GM18507 (cell line): ENCODE measurements at places on chromosomes 4 and X.
A peak's percentile ranks its signal among the peaks of the same experiment; 100 is the strongest.

DNA sequence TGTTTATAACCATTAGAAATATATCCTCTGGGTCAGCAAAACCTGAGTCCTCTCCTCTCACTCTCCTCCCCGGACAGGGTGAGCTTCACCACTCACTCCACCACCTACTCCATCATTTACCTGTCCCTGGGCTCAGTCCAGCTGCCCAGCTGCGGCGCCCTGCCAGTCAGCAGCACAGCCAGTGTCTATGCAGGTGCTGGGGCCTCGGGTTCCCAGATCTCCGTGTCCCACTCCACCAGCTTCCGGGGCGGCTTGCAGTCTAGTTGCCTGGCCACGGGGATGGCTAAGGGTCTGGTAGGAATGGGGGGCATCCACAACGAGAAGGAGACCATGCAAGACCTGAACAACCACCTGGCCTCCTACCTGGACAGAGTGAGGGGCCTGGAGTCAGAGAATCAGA lies 662.2 kb upstream of the ACTRT1 start:
- no peak for DNase-seq

DNA sequence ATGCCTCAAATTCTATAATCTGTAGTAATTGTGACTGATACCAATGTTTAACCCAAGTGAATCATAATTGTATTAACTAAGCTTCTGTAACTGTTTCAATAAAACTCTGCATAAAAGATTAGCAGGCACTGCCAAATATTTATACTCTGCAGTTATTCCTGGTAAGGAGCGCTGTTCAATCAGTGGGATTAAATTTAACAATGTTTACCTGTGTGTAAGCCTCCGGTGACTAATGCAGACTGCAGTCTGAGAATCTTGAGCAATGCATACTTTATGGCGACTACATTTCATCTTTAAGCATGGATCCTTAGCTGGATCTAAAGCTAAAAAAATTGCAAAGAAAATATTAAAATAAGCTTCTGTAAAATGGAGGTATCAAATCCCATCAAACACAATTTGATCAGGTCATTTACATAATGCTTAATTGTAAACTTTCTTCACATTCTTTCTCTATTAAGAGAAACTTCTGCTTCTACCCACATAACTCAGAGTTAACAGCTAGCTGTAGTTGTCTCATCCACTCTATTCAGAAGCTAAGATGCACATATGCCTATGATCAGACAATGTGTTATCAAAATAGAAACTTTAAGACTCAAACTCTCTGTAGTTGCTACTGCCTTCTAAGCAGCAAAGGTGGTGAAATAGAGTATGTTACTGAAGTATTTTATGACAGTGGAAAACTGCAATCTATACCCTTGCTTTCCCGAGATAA lies 234.0 kb downstream of the SPOCK3 start:
- no peak for DNase-seq

DNA sequence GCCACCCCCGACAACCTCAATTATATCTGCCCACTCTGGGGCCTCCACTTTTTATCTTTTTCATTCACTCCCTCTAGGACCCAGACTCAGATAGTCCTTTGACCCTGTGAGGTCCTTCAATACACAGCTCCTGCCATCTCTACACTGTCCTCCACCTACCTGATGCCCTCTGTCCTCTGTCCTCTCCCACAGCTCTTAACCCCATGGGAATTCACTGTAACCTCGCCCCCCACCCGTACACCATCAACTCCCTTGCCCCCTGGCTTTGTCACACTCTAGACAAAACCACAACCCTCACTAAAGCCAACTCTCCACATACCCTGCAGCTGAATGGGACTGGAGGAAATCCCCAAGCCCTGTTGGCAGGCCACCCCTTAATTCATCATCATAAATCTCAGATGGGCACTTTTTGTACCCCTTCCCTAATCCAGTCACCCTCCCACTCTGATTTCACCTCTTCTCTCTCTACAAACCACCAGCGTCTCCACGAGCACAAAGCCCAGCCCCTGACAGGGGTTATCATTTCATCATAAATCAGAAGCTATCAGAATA lies 52.3 kb upstream of the ENPP6 start:
- no peak for DNase-seq

DNA sequence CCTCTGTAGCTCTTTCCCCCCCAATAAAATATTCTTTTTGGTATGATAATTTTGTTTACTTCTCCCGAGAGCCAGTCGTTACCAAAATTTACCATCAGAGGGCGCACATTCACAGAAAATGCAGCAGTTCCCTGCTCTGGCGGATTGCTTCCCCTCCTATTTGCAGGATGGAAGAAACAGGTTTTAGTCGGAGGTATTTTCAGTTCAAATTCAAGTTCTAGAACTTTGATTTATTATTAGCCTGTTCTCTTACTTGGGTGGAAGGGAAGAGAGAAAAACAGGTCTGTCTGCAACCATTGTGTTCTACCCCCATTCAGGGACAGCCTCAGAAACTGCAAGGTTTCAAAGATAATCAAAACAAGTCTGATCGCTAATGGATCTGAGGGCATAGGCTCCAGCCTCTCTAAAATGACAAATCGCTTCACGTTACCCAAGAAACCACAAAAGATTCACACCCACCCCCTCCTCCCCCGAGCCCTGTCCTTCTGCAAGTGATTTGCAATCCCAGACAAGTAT lies 263.8 kb upstream of the RPS6KA3 start:
- no peak for DNase-seq

- no peak for DNase-seq
Observed at GRCh38 chrX:110316351-110317060, 1.4 kb downstream of the AMMECR1 start.

DNA sequence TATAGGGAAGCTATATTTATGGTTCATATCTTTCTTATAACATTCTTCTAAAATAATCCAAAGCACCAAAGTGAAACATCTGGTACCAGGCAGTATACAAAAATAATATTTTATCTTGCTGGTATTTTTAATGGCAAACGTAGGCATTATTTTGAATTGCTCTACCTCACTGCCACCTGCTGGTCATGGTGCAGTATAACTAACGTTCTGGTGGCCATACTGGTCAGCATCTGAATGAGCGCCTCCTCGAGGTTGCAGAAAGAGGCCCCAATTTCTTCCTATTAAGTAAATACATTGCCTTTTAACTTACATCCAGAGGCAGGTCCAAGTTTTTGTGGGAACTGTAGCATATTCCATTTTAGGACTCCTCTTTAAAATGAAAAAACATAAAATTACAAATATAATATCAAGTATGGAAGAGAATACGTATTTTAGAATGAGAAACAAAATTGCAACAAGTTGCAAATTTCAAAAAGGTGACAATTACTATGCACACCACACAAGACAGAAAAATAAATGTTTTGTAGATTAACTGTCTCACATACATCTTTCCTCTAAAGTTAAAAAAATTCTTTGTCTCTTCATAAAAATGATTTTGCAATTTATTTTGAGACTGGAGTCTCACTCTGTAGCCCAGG lies 22.9 kb upstream of the CWH43 start:
- peak; percentile 39 for DNase-seq

DNA sequence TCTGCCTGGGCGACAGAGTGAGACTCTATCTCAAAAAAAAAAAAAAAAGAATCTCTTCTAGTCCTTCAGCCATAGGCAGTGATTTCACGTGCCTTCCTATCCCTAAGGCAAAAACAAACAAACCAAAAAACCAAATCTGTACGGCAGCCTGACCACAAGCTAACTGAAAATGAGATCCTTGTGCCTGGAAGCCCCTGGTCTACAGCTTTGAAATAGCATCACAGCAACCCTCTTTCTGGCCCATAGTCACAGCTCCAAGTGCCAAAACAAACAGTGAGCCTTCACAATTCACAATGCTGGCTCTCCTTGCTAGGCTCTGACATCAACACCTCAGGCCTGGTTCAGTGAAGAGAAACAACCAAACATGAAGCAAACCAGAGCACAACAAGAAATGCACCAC lies 46.1 kb downstream of the TMEM150C start:
- no peak for DNase-seq

DNA sequence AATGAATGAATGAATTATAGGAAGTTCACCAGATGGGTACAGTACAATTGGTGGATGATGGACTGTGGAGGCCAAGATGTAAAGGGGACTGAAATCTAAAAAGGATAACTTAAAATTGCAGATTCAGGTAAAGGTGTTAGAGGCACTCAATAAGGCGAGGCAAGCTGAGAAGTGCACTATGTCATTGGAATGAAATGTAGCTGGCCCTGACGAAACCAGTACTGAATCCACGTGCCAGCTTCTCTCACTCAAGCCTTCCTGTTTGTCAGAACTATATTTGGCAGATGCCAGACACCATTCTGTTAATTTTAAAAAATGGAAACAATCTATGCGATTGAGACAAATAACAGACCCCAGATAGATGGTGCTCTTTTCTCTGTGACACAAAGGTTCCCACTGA lies 1039.1 kb upstream of the TENM3 start:
- DNase-seq, result no peak

DNA sequence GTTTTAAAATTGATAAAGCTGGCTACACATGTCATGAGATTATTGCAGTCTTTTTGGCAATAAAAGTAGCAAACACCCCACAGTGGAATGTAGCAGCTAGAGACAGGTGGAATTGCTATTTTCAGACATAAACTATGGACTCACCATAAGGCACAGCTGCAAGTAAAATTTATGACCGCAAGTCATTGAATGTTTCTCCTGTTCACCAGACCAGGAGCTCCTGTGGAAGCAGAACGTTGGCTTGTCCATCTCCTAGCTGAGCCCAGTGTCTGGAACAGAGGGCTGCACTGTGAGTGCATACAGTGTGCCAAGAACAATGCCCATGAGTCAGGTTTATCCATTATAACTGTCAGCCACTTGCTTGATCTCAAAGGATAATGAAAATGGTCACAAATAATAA lies 538.2 kb downstream of the INPP4B start:
- DNase-seq, result no peak

DNA sequence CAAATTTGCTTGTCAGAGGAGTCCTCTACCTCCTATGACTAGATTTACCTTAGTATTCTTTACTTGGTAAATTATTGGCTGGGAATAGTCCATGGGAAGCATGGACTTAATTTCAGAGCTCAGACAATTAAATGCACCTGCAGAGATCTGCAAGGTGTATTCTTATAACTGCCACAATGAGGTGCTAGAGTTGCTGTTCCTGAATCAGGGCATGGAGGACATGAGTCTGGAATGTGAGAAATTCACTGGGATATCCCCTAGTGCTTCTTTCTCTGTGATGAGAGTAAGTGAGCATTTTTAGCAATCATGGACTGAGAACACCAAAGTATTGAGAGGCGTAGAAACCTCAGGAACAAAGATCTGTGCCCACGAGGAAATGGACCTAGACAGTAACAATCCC lies 32.9 kb upstream of the GRID2 start:
- DNase-seq, result no peak

DNA sequence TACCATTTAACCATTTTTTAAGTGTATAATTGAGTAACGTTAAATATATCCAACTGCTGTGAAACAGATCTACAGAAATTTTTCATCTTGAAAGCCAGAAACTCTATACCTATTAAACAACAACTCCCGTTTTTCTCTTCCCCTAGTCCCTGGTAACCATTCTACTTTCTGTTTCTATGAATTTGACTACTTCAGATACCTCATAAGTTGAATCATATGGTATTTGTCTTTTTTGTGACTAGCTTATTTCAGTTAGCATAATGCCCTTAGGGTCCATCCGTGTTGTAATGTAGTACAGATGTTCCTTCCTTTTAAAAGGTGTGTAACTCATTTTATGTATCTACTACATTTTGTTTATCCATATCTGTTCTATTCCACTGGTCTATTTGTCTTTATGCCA lies 48.7 kb downstream of the STAG2 start:
- no peak for DNase-seq

DNA sequence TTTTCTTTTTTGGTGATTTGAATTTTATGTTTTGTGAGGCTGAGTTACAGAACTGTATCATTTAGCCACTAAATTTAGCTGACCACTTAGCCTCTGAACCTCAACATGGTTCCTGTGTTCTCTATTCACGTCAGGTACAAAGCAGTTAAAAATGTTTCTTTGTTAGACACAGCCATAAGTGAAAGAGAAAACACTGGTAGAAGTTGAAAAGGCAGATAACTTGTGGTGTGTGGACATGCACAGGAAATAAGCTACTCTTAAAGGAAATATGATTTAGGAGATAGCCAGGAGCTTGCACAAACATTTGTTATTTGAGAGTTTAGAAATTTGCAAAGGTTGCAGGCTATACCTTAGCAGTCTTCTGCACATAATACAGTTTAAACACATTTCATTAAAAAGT lies 171.0 kb upstream of the RPS6KA3 start:
- DNase-seq, result no peak

- no peak for DNase-seq
Observed at GRCh38 chr4:86497131-86497530, 97.0 kb upstream of the PTPN13 start.

- no peak for DNase-seq
Observed at GRCh38 chr4:79298484-79298883, 27.4 kb downstream of the NAA11 start.

DNA sequence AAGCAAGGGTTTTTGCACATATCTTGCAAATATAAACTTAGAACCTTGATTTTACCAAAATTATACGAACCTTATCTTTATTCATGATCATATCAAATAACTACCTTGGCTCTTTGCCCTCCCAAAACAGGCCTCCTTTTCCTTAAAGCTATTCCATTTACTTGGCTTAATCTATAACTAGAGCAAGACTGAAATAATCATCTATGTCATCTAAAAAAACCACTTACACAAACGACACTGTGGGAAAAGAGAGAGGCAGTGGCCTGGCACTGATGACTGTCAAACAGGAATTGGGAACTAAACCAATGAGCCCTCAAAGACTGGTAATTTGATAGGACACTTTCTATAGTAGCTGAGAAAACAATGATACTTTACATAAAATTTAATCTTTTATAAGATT lies 11.7 kb upstream of the PTPN13 start:
- no peak for DNase-seq

DNA sequence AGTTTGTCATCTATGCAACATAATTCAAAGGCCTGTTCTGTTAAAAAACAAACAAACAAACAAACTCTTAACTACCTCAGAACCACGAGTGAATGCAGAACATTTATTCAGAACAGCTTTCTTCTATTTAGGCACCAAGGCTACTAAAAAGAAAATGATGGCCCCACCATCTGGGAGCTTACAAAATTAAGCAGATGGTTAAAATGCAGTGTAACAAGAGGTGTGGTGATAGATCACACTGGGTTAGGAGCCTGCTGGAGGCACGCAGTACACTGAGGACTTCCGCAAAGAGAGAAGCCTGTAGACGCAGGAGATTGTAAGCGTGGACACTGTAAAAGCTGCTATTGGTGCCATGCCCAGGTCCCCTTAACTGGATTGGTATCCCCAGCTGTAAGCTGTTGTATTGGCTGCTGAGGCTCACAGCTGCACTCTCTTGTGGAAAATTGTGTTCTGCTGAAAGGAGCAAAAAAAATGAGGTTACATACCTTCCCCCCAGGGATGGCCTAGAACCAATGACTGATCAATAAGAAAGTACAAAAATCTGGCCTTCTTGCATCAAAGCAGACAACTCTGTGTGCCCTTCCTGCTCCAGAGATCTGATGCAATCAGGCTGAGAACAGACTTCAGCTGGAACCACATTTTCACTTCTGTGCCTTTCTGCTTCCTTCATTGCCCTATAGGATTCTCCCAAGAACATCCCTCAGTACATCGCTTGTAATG lies 60.0 kb downstream of the SHROOM3 start:
- DNase-seq, result no peak

- DNase-seq, result no peak
Observed at GRCh38 chr4:113613503-113613902, 148.0 kb downstream of the CAMK2D start.
